ENCODE measurements at places on chromosomes 2 and 18. TPM values are rescaled to one million over a fixed set of nuclear protein-coding genes. Genes with fewer than 3 reads are reported as not detected.
A peak's percentile ranks its signal among the peaks of the same experiment; 100 is the strongest.

- no peak for DNase-seq
Measured at GRCh38 chr2:109715313-109715805, 78.7 kb upstream of the RGPD5 start.

DNA sequence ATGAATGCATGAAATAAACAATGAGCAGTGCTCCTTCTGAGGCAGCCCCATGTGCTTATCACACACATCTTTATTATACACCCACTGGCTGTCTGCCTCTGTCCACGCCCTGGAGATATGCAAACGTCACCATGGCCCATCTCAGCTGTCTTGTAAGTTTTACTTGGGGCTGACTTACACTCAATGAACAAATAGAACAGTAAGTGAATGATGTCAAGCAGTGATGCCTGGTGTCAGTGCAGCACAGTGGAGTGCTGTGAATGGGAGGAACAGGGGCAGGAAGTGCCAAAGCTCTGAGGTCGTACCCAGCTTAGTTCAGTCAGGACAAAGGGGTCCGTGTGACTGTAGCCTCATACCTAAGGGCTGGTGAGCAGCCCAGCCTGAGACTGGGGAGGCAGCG, 659.5 kb upstream of the HS6ST1 start:
- no peak for DNase-seq

DNA sequence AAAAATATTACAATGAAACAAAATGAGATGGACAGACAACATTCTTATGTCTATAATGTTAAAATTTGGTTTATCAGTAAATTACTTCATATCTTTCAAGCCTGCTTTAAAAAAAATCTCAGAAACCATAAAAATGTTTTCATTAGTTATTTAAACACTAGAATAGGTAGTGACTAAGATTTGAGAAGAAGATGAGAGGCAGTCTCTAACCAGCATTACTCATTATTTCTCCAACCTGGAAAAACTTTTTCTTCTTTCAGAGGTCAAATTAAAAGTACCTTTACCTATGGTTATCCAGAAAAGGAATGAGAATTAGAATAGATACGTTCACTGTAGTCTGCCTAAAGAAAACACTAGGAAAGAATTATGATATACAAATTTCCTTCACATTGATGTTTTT, 50.3 kb downstream of the IKZF2 start:
- DNase-seq = no peak

DNA sequence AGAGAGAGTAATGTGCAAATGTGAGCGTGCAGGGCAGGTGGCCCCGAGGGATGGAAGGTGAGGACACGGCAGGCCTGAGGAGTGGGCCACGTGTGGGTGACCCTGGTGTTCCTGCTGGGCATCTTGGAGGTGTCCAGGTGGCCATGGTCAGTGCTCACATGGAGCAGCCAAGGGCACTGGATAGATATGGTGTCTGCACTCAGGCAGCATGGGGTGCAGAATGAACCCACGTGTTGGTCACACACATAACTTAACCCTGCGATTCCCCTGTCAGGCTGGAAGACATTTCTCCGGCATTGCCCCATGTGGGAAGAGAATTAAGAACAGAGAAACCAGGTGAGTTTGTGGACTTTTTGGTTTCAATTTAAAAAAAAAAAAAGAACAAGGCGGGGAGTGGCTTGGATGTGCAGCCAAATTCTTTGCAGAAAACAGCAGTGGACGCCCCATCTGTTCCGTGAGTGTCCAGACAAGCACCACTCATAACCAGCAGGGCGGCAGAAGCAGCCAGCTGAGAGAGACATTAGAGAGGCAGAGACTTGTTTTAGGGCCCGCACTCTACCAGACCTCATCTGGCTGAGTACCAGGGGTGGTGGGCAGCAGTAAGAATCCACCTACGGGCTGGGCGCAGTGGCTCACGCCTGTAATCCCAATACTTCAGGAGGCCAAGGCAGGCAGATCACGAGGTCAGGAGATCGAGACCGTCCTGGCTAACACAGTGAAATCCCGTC, 249.8 kb downstream of the ACKR3 start:
- no peak for DNase-seq

GRCh38 chr2:129849559-129850160, 129.8 kb upstream of the RAB6C start:
- peak; percentile 18 for DNase-seq

- peak; percentile 74 for DNase-seq
Measured at GRCh38 chr2:140526575-140526974, 1604.2 kb downstream of the LRP1B start.

GRCh38 chr2:206353685-206354084, 79.2 kb downstream of the ZDBF2 start:
- DNase-seq = no peak

The PLCL1 gene
- total RNA-seq = 0.08 TPM

The SERPINB4 gene
- total RNA-seq = not detected

The RAB6C gene
- total RNA-seq = 0.34 TPM

The CYRIA gene
- 3.0 TPM for total RNA-seq
